GM19239 (cell line): ENCODE measurements at places on chromosomes 3 and 15.

GRCh38 chr3:183774631-183775030, 50.7 kb downstream of the MAP6D1 start:
- DNase-seq = no peak

DNA sequence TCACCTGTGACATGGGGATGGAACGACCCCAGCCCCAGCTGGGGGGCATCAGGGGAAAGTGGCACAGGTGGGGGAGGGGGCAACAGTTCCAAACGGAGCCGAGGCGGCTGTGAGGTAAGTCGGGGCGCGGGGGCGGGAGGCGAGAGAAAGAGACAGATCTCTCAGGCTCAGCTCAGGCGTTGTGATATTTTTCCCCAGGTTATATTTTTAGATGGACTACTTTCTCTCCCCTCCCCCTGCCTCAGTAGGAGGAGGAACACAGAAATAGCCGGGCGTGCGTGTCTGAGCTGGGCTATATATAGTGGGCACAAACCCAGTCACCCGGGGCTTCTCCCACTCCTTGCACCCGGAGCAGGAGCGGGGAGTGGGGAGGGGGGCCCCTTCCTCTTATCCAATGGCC, 91.0 kb upstream of the LINGO1 start:
- DNase-seq = no peak

GRCh38 chr3:189260556-189261493, 89.1 kb downstream of the TPRG1 start:
- no peak for DNase-seq

- DNase-seq = no peak
Observed at GRCh38 chr15:27237319-27237939, 266.4 kb downstream of the GABRG3 start.

DNA sequence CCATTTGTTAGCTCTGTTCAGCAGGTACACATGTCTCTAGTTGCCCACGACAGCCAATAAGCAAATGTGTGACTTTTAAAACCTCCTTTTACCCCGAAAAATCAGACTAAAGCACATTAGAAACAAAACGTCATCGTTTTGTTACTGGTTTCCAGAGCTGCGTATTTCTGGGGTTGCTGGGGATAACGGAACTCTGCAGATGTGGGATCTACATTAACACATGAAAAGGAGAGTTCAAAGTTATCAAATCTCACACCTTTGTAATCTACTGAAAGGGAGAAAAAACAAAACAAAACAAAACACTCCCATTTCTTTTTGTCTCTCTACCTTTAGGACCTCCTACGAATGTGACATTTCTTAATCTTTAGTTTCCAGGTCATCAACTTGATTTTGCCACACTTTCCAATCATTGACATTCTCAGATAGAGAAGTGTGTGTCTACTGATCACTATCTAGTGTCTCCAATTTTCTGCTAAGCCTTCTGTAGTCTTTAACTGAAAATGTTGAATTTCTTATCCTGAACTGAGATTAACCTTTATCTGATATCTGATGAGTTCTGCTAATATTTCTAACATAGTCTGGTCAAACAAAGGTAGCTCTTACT, 93.0 kb upstream of the TSPAN3 start:
- no peak for DNase-seq

GRCh38 chr15:52351206-52351908, 55.8 kb upstream of the MYO5C start:
- no peak for DNase-seq

- DNase-seq = no peak
Observed at GRCh38 chr15:72203507-72203837, 5.9 kb upstream of the GRAMD2A start.

GRCh38 chr15:70036585-70037291, 61.0 kb downstream of the TLE3 start:
- DNase-seq = peak; percentile 90

- DNase-seq = peak; percentile 77
Observed at GRCh38 chr3:49813497-49814174, at the start of gene UBA7. Gene UBA7, minus strand, starts transcription at chr3:49813953. Its CDS starts 166 bp downstream, at chr3:49813787.
